ENCODE measurements at places on chromosomes 4 and X.

DNA sequence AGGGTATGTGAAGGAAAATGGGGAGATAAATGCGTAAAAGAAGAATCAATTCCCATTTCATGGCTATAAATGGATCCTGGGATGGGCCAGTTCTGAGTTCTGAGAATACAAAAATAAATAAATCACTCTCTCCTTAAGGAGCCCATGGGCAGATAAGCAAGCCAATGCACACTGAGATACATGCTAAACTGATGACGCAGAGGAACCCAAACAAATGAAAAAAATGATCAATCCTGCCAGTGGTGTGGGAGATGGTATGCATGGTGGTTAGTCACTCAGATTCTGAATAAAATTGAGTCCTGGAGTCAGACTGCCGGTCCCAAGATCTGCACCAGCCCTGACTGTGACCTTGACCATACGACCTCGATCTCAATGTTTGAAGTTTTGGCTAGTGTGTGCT lies 59.7 kb downstream of the NEIL3 start:
- no peak for DNase-seq

- DNase-seq, result no peak
These were observed 354.1 kb downstream of the TEX13C start for GRCh38 chrX:125673758-125674157.

DNA sequence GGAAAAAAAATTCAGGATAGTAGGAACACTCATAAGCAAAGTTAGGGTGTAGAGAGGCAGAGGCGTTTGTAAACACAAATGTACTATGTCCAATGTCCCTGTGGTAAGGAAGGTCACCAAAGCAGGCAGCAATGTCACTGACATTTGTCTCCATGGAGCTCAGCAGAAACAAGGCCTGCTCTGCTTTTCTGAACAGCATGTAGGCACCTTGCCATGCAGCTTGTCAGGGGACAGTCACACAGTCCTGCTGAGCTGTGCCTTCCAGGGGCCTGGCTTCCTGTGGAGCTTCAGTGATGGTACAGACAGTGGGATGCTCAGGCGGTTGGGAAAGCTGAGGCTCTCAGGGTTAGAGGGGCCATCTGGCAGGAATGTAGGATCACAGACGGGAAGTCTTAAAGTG lies 74.5 kb upstream of the HS3ST1 start:
- DNase-seq, result no peak

- no peak for DNase-seq
These were observed 963.1 kb downstream of the RPA4 start for GRCh38 chrX:97846718-97847237.

DNA sequence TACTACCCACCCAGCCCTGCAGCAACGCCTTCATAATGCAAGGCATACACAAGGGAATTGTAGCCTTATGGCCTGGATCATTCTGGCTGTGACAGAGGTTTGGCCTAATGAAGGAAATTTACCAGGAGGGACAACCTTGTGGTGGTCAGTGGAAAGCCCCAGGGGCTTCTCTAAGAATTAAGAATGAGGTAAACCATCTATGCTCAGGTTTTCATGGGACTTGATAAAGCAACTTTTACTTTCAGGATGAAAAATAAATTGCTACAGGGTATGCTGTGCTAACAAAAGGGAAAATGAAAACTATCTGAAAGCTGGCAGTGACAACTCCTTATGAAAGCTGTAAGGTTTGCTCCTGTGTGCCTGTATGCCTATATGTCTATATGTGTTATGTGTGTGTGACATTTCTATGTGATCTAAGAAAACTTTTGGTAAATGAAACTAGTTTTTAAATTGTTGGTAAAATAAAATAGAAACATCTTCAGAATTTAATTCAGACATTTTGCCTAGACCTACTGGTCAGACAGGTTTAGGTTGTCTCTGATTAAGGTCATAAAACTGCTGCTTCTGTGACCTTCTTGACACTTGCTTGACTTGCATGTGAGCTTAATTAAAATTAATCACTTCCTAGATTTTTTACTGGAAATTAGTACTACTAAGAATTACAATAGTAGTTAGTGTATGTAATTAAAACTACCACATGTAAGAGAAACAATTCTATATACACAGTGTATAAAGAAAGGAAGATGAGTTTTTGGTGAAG lies 19.9 kb upstream of the TXK start:
- no peak for DNase-seq

- DNase-seq, result no peak
These were observed 10.4 kb downstream of the CLCN5 start for GRCh38 chrX:49932791-49933190.

DNA sequence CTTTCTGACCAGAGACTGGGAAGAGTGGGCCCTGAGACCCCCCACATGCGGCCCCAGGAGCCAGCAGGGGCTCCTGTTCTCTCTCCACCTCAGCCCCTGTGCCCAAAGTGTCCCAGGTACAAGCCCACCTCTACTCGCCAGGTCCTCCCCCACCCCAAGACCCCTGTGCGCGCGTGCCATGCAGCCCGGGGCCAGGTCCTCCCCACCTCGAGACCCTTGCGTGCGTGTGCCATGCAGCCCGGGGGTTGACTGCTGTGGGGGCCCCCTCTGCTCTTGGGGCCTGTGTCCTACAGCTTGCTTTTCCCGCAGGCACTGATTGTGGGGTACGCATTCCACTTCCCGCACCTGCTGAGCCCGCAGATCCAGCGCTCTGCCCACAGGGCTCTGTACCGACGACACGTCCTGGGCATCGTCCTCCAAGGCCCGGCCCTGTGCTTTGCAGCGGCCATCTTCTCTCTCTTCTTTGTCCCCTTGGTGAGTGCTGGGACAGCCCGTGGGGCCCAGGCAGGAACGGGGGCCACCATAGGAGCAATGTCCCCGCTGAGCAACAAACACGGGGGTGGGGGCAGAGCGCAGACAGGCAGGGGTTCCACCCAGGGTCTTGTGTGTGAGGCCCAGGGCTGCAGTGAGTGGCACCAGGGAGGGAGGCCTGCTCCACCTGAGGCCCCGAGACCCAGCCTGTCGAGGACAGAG lies 20.3 kb downstream of the DGKQ start:
- DNase-seq, result no peak

GRCh38 chr4:81757691-81758090 lies 286.0 kb upstream of the RASGEF1B start:
- DNase-seq, result no peak

DNA sequence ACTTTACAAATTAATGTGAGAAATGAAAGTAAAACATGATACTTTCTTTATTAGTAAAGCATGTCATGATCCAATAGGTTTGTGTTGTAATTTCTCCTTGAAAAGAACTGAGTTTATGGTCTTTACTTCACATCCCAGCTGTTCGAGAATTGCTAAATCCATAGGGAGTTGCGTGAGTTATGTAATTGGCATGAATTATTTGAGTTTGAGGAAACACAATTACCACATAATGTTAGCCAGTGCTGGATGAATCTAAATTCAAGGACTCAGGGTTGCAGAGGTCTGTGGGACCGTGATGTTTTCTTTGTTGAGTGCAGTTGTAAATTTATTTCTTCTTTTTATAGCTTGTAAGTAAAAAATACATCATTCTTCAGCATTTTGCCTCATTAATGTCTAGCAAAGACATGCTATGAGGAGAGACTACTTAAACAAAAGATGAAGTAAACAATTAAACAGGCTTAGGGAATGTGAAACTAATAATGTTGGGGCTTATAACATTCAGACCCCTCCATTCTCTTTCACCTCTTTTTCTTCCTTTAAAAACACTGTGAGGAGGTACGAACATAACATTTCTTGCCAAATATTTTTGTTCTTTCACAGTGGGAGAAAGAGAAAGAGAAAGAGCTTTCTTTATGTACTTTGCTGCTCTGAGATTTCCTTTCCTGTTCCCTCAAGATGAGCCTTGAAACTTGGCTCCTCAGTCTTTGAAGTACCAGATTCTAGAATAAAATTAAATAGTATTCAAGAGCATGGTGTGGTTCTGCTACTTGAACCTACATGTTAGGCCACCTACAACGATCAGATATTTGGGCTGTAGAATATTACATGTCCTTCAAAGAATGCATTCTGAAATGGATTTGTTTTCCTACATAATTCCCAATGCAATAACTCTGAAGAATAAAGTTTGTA lies 159.6 kb upstream of the ANK2 start:
- no peak for DNase-seq

DNA sequence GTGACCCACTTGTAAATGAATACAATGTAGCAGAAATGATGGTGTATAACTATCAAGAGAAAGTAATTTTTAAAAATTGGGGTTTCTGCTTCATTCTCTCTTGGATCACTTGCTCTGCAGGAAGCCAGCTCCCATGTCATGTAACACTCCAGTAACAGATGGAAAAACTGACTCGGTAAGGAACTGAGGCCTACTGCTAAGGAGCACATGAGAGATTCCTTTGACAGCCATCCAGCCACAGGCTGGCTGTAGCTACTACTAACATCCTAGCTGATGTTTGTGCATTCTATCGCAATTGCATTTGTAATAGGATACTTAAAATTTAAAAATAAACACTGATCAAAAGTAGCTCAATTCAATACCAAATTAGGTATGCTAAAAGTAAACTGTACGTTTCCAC lies 102.3 kb upstream of the MAB21L2 start:
- DNase-seq, result no peak

DNA sequence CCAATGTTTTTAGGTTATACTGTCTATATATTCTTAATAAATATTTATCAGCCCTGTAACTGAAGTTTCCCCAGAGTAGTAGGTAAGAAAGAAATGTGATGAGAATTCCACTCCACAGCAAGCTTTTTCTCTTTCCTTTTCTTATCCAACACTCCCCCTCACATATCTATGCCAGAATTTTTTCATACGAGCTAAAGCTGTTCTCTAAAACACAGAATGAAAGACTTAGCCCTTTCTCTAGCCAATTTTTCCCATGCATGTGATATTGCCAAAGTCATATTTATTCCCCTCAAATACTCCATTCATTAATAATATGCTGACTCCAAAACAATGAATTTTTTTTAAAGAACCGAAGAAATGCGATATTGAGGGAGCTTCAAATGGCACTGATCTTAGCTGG lies 32.3 kb downstream of the VEGFC start:
- DNase-seq, result no peak

- no peak for DNase-seq
These were observed 28.2 kb downstream of the DCAF12L2 start for GRCh38 chrX:126137899-126138298.

DNA sequence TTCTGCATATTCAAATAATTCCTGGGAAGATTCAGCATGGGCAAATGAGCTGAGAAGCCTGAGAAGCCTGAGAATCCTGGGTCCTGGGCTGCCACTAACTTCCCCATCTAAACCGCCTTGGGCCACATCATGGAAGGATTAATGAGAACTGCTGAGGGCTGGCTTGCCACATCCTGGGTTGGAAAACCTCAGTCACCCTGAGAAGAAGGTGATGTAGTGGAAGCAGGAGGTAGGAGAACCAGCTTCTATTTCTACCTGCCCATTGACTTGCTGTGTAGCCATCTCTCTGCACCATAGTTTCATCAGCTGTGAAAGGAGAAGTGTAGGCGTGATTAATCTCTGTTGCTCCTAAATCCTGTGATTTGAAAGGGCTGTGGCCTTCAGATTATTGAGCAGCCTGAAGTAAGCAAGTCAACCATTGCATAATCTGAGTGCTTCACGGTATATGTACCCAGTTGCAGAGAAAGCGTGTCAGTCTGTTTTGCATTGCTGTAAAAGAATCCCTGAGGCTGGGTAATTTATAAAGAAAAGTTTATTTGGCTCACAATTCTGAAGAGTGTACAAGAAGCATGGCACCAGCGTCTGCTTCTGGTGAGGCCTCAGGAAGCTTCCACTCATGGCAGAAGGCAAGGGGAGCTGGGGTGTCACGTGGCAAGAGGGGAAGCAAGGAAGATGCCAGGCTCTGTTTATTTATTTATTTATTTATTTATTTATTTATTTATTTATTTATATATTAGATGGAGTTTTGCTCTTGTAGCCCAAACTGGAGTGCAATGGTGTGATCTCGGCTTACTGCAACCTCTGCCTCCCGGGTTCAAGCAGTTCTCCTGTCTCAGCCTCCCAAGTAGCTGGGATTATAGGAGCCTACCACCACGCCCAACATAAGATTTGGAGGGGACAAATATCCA lies 140.9 kb upstream of the ATP6AP2 start:
- DNase-seq, result no peak

DNA sequence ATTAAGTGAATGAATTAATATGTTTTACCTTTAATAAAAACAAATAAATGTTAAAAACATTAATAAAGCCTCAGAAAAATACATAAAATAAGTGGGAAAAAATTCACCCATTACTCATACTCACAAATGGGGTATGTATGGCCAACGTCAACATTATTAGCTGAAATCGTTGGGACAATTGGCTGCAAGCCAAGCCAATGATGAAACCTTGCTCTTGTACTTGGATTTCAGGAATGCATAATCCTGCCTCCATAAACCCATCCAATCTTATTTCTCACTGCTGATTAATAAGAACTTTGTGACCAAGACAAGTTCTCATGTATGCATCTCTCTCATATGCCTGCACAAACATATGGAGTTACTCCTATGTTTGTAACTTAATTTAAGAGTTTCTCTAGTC lies 35.3 kb upstream of the ADAMTS3 start:
- DNase-seq, result no peak

DNA sequence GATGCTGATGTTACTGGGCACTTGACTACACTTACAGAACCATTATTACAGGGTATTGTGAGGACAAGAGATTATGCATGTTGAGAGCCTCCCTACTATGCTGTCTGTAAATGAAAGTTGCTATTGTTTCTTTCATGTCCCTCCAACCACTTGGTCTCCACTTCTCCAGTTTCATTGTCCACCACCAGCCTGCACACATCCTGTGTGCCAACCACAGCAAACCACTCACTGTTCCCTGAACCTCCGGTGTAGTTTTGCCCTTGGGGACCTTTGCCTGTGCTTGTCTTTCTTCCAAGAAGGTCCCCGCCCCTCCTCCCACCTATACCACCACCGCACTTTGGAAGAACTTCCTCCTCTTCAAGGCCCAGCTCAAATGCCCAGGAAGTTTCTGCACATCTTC lies 43.1 kb upstream of the AFF2 start:
- no peak for DNase-seq

- DNase-seq, result peak; percentile 71
These were observed at the start of gene JADE3 for GRCh38 chrX:46912098-46912602. Gene JADE3, plus strand, starts transcription at chrX:46912421. Its CDS starts 72,474 bp downstream, at chrX:46984895.

GRCh38 chr4:112386071-112386470 lies 88.9 kb downstream of the ALPK1 start:
- no peak for DNase-seq

DNA sequence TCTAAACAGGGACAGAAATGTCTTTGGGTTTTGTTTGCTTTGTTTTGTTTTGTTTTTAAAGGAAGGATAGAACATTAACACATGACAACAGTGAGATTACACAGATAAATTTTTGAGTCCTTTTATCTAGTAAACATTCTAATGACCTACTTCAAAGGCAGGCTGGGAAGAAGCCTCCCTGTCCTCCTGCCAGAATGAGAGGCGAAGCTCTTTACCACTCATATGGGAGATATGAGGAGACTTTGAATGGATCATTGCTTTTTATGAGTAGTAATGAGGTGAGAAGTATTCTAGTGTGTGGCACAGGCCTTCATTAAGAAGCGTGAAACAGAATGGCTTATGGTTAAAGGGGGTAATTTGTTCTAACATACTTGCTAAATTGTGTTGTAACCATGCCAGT lies 172.0 kb downstream of the FBXO8 start:
- no peak for DNase-seq

DNA sequence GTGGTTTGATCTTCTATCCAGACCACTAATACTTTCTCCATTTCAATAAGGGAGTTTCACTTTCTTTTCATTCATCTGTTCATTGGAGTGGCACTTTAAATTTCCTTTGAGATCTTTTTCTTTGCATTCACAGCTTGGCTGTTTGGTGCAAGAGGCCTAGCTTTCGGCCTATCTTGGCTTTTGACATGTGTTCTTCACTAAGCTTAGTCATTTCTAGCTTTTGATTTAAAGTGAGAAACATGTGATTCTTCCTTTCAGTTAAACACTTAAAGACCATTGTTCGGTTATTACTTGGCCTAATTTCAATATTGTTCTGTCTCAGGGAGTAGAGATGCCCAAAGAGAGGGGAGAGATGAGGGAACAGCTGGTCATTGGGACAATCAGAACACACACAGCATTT lies 24.3 kb downstream of the CXCL13 start:
- DNase-seq, result no peak
